Spleen (tissue), 13 donors: ENCODE measurements at places on chromosomes 7 and 10. TPM values are rescaled to one million over a fixed set of nuclear protein-coding genes. Genes with fewer than 3 reads are reported as not detected.

The TRIL gene
- 0.42 TPM for polyA plus RNA-seq

The AKR1C4 gene
- not detected for polyA plus RNA-seq

DNA sequence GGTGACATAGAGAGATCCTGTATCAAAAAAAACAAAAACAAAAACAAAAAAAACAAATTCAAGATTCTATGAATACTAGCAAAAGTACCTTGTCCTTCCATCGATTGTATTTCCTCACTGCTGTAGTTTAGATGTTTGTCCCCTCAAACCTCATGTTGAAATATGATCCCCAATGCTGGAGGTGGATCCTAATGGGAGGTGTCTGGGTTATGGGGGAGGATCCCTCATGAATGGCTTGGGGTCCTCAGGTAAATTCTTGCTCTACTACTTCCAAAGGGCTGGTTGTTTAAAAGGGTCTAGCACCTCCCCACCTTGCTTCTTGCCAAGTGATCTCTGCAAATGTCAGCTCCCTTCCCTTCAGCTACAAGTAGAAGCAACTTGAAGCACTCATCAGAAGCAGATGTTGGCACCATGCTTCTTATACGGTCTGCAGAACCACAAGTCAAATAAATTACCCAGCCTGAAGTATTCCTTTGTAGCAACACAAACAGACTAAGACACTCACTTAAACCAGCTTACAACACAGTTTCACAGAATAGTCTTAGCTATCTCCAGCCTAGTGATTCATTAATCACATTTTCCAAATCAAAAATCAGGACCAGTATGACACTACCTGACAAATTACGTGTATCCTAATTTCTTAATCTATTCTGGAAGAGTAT is 20.7 kb downstream of the ABI1 start:
- no peak overlapping the region for H3K27ac ChIP-seq
- no peak for DNase-seq
- H3K27me3 ChIP-seq = no peaks in the 10 kb centered on the region
- H3K4me3 ChIP-seq = no peak overlapping the region
- H3K36me3 ChIP-seq = no peaks in the 10 kb centered on the region

The KNDC1 gene
- 0.05 TPM for polyA plus RNA-seq

DNA sequence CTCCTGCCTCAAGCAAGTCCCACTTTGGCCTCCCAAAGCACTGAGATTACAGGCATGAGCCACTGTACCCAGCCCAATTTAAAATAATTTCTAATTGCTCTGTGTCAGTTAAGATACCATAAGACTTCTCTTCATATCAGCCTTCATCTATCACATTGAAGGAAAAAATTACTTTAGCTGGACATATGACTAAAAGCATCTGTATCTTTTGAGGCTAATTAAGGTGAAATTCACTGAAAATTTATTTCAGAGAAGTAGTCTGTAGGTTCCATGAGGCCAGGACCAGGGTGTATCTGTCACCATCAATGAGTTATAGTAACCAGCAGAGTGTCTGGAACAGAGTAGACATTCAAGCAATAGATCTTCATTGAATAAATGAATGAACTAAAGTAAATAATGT is 205.2 kb upstream of the PHYHIPL start:
- H3K27ac ChIP-seq = no peak overlapping the region
- H3K4me1 ChIP-seq = no peaks in the 10 kb centered on the region

The ITIH2 gene
- polyA plus RNA-seq = not detected

GRCh38 chr10:99569961-99570360 is 37.2 kb downstream of the NKX2-3 start:
- H3K27me3 ChIP-seq = no peaks in the 10 kb centered on the region
- H3K4me3 ChIP-seq = no peak overlapping the region
- no peak for DNase-seq
- no peak overlapping the region for H3K27ac ChIP-seq

The VSTM4 gene
- 0.80 TPM for polyA plus RNA-seq

DNA sequence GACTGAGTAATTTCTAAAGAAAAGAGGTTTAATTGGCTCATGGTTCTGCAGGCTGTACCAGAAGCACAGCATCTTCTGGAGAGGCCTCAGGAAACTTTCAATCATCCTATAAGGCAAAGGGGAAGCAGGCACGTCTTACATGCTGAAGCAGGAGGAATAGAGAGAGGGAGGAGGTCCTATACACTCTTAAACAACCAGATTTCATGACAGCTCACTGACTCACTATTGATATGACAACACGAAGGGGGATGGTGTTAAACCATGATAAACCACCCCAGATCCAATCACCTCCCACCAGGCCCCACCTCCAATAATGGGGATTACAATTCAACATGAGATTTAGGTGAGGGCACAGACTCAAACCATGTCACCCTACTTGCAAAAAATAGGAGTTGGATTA is 201.5 kb downstream of the CDK14 start:
- no peak overlapping the region for H3K27ac ChIP-seq
- peaks cover 19% of the 10 kb centered on the region for H3K36me3 ChIP-seq
- DNase-seq = no peak
- H3K4me3 ChIP-seq = no peak overlapping the region
- H3K4me1 ChIP-seq = no peaks in the 10 kb centered on the region

DNA sequence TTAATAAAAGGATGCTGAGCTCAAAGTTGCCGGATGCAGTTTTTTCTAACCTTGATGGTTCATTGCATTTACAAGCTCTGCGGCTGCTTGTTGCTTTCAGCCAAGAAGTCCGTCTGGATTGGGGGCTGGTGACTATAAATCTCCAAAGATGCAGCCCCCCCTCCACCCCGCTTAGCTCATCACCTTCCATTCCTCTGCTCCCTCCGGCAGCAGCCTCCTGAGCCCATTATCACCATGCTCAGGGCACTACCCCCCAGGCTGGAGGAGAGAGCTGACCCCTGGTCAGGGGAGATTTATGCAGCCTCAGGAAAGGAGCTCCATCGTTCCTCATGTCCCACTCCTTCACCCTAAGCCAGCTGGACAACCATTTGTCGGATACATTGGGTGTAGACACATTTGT is 55.3 kb upstream of the ZRANB1 start:
- no peaks in the 10 kb centered on the region for H3K36me3 ChIP-seq
- DNase-seq = no peak
- H3K27ac ChIP-seq = no peak overlapping the region
- H3K27me3 ChIP-seq = no peaks in the 10 kb centered on the region

DNA sequence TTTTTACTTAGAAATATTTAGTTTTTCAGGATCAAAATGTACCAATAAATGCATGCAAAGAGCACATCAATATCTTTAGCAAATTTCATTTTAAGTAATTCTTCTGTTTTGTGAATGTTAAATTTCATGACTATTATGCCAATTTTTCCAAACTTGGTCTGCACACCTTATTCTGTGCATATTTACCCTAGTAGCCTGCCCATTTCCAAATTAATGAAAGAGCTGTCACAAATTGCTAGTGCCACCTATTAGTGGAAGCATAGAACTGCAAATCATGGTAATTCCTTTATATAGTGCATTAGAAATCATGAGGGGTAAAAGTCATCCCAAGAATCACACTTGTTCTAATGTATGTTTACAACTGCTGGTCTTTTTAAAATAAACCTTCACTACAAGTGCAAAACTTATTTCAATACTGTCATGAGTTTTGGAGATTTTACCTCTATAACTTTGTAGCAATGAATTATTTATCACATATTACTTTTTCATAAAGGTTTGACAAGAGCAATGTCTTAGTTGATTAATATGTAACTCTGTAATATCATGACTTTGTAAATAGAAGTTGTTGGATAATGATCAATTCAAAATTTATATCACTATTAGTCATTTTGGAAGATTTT is 5.7 kb downstream of the SEMA3A start:
- DNase-seq = no peak
- H3K27ac ChIP-seq = no peak overlapping the region

- H3K27me3 ChIP-seq = peaks cover 11% of the 10 kb centered on the region
- DNase-seq = no peak
- H3K36me3 ChIP-seq = no peaks in the 10 kb centered on the region
- peaks cover 29% of the 10 kb centered on the region for H3K4me1 ChIP-seq
- no peak overlapping the region for H3K4me3 ChIP-seq
Observed at GRCh38 chr7:76269895-76270294, 32.6 kb upstream of the HSPB1 start.

- no peak overlapping the region for H3K27ac ChIP-seq
- no peaks in the 10 kb centered on the region for H3K36me3 ChIP-seq
- no peaks in the 10 kb centered on the region for H3K4me1 ChIP-seq
- H3K27me3 ChIP-seq = no peaks in the 10 kb centered on the region
- no peak overlapping the region for H3K4me3 ChIP-seq
Observed at GRCh38 chr10:34475786-34476185, 339.3 kb downstream of the PARD3 start.

- H3K27ac ChIP-seq = no peak overlapping the region
- H3K4me3 ChIP-seq = no peak overlapping the region
- H3K27me3 ChIP-seq = no peaks in the 10 kb centered on the region
- no peaks in the 10 kb centered on the region for H3K36me3 ChIP-seq
Observed at GRCh38 chr10:108411894-108412293, 1247.4 kb upstream of the SORCS1 start.

- peaks cover 5% of the 10 kb centered on the region for H3K27me3 ChIP-seq
- no peaks in the 10 kb centered on the region for H3K36me3 ChIP-seq
- no peaks in the 10 kb centered on the region for H3K4me1 ChIP-seq
- DNase-seq = no peak
- no peak overlapping the region for H3K27ac ChIP-seq
Observed at GRCh38 chr7:20474249-20474648, 141.2 kb upstream of the ABCB5 start.

- H3K27me3 ChIP-seq = no peaks in the 10 kb centered on the region
- H3K27ac ChIP-seq = no peak overlapping the region
- no peak overlapping the region for H3K4me3 ChIP-seq
- no peaks in the 10 kb centered on the region for H3K4me1 ChIP-seq
Observed at GRCh38 chr10:78417425-78418370, 384.0 kb downstream of the RPS24 start.

The ELN gene
- polyA plus RNA-seq = 65.9 TPM

DNA sequence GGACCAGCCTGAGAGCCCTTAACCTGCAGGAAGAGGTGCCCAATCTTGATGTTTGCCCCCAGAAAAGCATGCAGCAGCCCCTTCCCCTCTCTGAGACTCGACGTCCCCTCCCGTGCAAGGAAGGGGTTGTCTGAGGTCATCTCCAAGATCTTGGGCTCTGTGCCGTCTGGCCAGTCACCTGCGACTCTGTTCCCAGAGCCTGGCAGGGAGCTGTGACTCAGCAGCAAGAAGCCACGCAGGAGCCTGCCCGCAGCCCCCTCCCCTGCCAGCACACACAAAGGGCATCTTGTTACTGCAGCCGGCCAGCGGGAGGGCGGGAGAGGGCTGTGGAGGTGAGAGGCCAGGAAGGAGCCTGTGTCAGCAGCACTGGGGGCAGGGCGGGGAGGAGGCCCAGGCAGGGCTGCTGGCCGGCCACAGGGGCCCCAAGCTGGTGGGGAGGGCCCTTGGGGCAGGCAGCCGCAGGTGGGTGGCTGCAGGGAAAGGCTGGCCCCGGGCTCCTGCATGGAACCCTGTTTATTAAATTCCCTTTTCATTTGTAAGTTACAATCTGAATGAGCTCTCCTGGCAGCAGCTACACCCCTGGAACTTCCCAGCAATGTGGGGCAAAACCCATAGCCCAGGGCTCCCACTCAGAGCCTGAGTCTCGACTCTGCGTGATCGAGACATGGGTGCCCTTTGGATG is 103.7 kb upstream of the ZMIZ1 start:
- H3K4me1 ChIP-seq = peaks cover 11% of the 10 kb centered on the region
- no peaks in the 10 kb centered on the region for H3K36me3 ChIP-seq
- no peak overlapping the region for H3K27ac ChIP-seq

- H3K27me3 ChIP-seq = no peaks in the 10 kb centered on the region
- peaks cover 4% of the 10 kb centered on the region for H3K4me1 ChIP-seq
- DNase-seq = no peak
- no peak overlapping the region for H3K27ac ChIP-seq
Observed at GRCh38 chr7:30906014-30906413, 5.6 kb upstream of the AQP1 start.

DNA sequence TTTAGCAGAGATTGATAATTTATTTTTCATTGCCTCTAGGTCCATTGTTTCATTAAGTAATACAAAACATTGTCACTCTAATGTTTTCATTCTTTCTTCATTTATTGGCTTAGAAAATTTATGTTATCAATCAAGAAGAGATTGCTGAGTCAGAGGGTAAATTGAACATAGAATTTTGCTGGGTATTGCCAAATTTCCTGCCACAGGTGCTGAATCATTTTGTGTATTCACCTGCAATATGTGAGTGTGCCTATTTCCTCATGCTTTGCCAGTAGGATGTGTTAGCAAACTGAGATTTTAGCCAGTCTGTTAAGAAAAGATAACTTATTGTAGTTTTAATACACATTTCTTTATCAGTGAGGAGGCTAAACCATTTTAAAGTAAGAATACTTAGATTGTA is 38.0 kb downstream of the MARCHF5 start:
- H3K4me1 ChIP-seq = peaks cover 14% of the 10 kb centered on the region
- DNase-seq = no peak
- no peak overlapping the region for H3K27ac ChIP-seq

The ABCC2 gene
- polyA plus RNA-seq = 1.0 TPM

- no peaks in the 10 kb centered on the region for H3K36me3 ChIP-seq
- peaks cover 33% of the 10 kb centered on the region for H3K4me1 ChIP-seq
- peak; percentile 88 for DNase-seq
- no peaks in the 10 kb centered on the region for H3K27me3 ChIP-seq
- H3K4me3 ChIP-seq = peak within 1 kb of the TSS; percentile 54
- peak within 1 kb of the TSS; percentile 14 for H3K27ac ChIP-seq
Observed at GRCh38 chr7:20330239-20330927, at the start of gene ITGB8. TSS of gene ITGB8 (plus strand) at chr7:20330900. CDS start at chr7:20331807, 907 bp downstream.

The SPDYE2 gene
- not detected for polyA plus RNA-seq

GRCh38 chr7:113086431-113086888 is at the start of gene GPR85:
TSS of gene GPR85 (minus strand) at chr7:113086827. CDS start at chr7:113084721, 2,106 bp downstream.
- peaks cover 13% of the 10 kb centered on the region for H3K27me3 ChIP-seq
- peak; percentile 82 for DNase-seq
- H3K4me3 ChIP-seq = peak within 1 kb of the TSS; percentile 33
- no peaks in the 10 kb centered on the region for H3K36me3 ChIP-seq
- peak within 1 kb of the TSS; percentile 20 for H3K27ac ChIP-seq

DNA sequence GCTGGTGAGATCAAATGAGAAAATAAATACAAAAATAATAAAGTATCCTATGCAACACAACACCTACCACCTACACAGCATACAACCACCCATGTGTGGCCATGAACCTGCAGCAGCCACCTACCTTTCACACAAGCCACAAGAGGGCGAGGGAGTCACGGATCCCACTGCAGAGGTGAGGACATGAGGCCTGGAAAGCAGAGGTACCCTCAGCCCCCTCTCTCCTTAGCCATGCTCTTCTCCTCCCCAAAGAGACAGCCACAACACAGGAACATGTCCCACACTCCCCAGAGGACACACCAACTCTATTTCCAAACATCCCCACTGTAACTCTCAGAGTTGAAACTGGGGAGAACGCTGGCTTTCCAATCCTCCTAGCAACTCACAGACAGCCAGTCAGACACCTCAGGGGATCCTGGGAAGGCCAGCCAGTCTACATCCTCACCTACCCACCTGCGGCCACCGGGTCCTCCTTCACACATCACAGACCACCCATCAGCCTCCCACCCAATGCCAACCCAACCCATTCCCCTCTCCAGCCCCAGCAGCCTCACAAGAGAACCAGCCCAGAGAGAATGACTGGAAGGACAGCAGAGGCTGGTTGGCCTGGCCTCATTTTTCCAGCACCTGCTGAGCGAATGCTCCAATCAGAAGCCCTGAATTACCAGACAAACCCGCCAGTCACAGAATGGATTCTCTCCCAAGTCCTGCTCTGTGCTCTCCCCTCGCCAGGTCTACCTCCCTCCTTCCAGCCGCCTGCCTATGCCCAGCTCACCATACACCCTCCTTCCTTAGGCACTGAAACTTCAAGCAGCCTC is 18.4 kb downstream of the DLG5 start:
- H3K27me3 ChIP-seq = no peaks in the 10 kb centered on the region
- no peak overlapping the region for H3K4me3 ChIP-seq
- no peaks in the 10 kb centered on the region for H3K36me3 ChIP-seq
- no peak overlapping the region for H3K27ac ChIP-seq
- H3K4me1 ChIP-seq = no peaks in the 10 kb centered on the region
- DNase-seq = no peak
